ENCODE measurements at places on chromosomes 3 and 15.
A peak's percentile ranks its signal among the peaks of the same experiment; 100 is the strongest.

DNA sequence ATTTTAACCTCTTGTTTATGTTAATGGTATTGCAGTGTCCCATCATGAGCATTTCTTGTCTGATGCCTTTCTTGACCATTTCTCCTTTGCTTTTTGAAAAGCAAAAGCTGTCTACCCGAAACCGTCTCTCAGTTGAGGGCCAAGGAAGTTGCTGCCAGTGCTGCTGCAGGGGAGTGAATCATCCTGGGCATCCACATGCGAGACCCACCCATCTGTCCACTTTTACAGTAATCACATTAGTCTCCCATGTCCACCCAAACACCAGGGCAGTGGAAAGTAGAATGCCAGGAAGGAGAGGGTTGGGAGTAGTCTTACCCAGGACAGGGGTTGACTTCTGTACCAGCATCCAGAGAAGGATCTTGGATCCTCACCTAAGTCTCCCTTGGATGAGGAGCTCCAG is 48.6 kb upstream of the TEX264 start:
- DNase-seq = no peak

- no peak for DNase-seq
Observed at GRCh38 chr3:15434756-15435155, 7.4 kb downstream of the EAF1 start.

DNA sequence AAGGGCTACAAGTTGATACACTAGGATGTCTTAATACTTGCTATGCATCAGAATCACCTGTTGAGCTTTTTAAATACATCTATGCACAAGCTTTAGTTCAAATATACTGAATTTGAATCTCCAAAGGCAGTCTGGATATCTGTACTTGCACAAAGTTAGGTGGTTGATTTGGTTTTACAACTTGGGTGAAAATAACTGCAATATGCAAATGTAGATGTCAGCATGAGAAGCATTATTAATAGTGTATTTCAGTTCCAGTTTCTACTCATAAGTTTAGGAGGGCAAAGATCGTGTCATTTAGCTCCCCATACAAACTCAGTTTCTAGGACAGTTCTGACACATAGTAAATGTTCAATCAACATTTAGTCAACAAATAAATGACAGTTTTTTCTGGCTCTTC is 25.6 kb downstream of the IQCB1 start:
- DNase-seq = no peak

GRCh38 chr15:70154718-70155347 is 57.1 kb upstream of the TLE3 start:
- DNase-seq = no peak

DNA sequence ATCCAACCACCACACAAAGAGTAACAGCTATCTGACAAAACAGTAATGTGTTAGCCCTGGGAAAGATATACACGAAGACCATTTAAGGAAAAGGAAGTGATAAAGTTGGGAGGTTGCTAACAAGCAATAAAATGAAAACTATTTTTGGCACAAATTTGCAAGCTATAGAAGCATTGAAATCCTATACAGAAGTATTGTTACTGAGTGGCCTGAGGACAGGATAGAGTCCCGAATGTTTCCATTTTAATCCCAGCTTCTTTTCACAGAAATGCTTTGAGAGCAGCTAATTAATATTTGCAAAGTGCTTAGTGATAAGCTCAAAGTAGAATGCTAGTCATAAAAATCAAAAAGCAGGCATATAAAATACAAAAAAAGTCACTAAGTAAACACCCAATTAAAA is 51.5 kb downstream of the RAD18 start:
- no peak for DNase-seq

DNA sequence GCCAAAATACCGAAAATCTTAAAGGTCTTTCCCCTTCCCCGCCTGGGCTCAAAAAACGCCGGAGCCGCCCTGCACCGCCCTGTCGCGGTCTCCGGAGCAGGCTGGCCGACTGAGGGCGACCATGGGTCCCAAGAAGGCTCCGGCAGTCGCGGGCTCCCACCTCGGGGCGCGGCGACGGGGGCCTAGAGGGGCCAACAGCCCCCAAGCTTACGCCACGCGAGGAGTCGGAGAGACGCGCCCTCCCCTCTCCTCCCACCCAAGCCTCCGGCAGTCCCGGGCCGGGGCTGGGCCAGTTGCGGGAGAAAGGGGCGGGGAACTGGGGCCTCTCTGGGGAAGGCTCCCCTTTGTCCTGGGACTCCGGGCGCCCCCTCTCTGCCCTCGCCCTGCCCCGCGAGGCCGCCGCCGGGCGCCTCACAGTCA is 69.2 kb downstream of the GOLGA8B start:
- DNase-seq = peak; percentile 28

- no peak for DNase-seq
Observed at GRCh38 chr15:65836665-65837064, 32.6 kb upstream of the RAB11A start.

GRCh38 chr15:43184407-43185124 is 637 bp upstream of the CCNDBP1 start:
- DNase-seq = no peak

- no peak for DNase-seq
Observed at GRCh38 chr3:123083383-123084124, 16.7 kb downstream of the PDIA5 start.

GRCh38 chr3:50737906-50738598 is 63.3 kb downstream of the DOCK3 start:
- no peak for DNase-seq

GRCh38 chr3:197224034-197224444 is 74.4 kb downstream of the DLG1 start:
- DNase-seq = no peak

DNA sequence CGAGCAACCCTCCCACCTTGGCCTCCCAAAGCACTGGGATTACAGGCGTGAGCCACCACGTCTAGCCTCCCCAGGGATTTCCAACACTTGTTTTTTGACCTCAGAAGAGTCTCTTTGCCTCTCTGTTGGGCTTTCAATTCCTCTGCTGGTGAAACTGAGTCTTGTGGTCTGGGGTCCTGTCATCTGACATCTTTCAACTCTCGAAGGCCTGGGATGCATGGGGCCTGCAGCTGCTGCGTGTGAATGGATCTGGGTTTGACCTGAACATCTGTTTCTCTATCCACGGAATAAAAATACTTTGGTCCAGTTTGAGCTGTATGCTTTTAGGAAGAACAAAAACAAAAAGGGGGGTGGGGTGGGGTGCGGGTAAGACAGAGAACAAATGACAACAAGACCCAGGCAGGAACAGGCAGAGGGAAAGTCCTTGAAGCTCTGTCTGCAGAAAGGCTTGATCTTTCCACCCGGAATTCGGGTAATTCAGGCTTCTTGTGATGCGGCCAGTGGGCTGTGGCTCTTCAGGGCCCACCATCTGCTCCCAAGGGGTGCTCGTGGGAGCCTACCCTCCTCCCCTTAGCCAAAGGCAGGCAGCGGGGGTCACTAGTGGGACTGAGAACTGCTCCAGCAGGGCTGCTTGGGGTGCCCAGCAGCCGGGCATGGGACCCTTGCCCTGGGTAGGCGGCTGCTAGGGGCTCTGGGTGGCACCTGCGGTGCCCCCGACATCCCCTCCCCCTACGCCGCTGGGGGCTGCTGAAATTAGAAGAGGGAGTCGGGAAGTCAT is 71.5 kb downstream of the SLC12A8 start:
- no peak for DNase-seq

DNA sequence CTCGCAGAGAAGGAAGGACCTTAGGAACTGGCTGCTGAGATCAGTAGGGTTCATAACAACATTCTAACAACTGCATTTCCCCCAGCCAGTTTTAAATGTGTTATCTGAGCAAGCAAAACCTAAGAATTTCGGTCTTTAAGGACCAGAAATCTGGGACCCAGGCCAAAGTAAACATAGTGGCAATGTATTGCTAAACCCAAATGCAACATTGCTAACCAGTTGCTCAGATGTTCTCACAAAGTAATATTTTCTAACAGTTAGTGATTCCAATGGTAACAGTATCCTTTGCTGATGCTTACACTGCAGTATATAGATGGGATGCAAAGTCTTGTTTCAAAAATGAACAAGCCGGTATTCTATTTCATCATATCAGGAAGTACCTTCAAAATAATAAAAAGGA is 254.3 kb downstream of the RYR3 start:
- no peak for DNase-seq

GRCh38 chr15:75232826-75233503 is 25.2 kb upstream of the GOLGA6C start:
- no peak for DNase-seq

DNA sequence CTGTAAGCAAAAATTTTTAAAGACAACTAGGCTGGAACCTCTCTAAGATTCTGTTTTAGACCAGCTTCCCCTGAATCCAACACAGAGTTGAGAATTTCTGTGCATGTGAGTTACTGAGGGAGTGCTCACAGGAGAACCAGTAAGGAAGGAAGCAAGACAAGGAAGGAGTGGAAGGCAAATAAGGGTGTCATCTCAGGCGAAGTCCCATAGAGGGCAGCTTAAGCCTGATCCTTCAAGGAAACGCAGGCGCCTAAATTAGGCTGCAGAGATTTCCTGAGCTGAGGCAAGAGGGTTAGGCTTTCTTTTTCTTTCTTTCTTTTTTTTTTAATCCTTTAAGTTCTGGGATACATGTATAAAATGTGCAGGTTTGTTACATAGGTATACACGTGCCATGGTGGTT is 36.2 kb upstream of the COL6A6 start:
- DNase-seq = no peak

DNA sequence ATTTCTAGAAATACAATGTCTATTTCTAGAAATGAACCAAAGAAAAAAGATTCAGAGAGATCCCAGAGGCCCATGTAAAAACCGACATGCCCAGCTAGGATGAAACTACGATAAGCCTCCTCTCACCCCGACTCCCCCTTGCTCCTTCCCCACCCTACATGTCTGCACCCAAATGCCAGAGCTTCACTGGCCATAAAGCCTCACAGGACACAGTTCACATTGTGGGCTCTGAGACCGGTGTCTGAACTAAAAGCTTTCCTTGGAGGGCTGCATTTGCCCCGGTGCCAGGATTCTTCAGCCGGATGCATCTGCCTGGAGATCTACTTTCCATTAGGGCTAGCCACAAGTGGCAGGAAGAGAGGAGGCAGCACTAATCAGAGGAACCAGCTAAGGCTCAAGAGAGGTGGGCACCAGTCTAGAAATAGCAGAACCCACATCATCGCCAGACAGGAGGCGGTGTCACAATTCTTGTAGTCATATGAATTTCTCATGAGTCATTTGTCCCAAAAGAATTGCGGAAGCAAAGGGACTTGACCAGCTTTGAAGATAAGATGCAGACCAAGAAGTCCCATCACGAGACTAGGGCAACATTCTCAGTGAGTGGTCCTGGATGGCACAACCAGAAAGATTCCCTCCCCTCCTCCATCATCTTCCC is 353.6 kb downstream of the NTRK3 start:
- no peak for DNase-seq

GRCh38 chr3:100030346-100030745 is 84.0 kb downstream of the FILIP1L start:
- no peak for DNase-seq

- DNase-seq = peak; percentile 70
Observed at GRCh38 chr15:64067564-64068030, 21.3 kb upstream of the DAPK2 start.

- no peak for DNase-seq
Observed at GRCh38 chr3:117018655-117019054, 309.1 kb downstream of the TUSC7 start.

GRCh38 chr3:3951501-3951900 is 152.3 kb downstream of the LRRN1 start:
- DNase-seq = no peak

- DNase-seq = no peak
Observed at GRCh38 chr15:83472151-83472550, 25.0 kb downstream of the SH3GL3 start.

DNA sequence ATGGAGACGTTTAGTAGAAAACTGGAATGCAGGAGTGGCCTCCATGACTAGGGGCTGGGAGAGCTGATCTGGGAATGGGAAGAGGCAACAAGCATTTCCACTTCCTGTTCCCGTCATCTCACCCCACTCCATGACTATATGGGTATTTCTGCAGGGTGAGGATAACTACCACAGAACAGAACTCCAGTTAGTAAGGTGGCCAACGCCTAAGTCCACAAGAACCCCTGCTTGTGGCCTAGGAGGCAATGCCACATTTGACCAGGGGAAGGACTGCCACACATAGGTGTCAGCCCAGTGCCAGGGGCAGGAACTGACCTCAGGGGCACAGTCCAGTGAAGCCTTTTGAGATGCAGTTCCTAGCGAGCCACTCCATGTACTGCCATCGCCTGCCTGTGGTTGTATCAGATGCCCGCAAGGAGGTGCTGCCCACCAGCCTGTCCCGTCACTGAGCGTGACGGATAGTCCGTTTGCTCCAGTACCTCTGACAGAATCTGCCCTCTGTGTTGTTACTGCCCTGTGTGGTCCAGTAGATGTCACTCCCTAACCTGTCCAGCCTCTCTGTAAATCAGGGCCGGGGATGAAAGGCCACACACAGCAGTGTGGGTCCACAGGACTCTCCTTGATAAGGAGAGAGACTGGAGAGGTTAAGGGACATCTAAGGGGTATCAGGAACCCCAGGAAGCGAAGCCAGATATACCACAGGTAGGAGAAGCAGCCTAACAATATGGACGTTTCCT is 3.5 kb upstream of the MTFMT start:
- no peak for DNase-seq

GRCh38 chr3:182711261-182711683 is 82.0 kb upstream of the ATP11B start:
- DNase-seq = no peak

Data from activated CD8-positive, alpha-beta memory T cell treated with anti-CD3 and anti-CD28 coated beads, Interleukin-2, amount 50 U/mL, for 4 hours (primary cell).